ENCODE measurements at places on chromosomes 11 and 22.

GRCh38 chr22:29265929-29266328, 1.9 kb downstream of the RHBDD3 start:
- no peak for DNase-seq

DNA sequence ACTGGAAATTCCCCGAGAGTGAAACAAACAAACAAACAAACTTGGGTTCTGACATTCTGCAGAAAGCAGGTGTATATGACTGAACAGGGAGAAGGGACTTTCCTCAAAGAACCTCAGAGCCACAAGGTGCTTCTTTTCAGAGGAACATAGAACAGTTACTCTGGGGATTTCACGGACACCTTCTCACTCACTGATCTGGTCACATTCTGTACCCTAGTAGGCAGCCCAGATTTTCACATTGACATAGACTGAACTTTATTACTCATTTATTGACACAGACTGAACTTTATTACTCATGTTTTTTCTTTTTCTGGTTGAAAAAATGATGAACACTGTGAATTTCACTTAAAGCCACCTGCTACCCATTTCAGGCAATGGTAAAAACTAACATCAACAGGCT, 263.0 kb downstream of the OPCML start:
- DNase-seq: no peak

- peak; percentile 29 for DNase-seq
Measured at GRCh38 chr22:46614025-46614931, 5.9 kb upstream of the GRAMD4 start.

DNA sequence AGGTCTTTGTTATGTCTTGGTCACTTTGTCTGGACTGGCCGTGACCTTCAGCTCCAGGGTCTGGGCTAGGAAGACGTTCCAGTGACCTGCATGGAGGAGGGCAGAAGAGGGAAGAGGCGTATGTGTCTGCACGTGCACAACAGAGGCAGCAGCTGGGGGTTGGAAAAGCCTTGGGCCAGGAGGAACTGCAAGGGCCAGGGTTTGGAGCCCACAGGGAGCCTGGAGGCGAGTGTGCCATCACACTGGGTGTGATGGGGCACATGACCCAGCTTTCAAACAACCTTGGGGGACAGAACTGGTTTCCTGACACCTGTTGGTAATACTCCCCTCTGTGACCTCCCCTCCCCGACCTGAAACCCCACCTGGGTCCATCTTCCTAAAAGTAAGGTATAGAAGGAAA, 34.7 kb downstream of the CHRDL2 start:
- no peak for DNase-seq

GRCh38 chr11:74866557-74866956, 82.3 kb downstream of the XRRA1 start:
- no peak for DNase-seq

- DNase-seq: no peak
Measured at GRCh38 chr11:71946144-71946571, 17.3 kb downstream of the RNF121 start.

- DNase-seq: no peak
Measured at GRCh38 chr11:63849691-63850090, 10.8 kb downstream of the MARK2 start.

DNA sequence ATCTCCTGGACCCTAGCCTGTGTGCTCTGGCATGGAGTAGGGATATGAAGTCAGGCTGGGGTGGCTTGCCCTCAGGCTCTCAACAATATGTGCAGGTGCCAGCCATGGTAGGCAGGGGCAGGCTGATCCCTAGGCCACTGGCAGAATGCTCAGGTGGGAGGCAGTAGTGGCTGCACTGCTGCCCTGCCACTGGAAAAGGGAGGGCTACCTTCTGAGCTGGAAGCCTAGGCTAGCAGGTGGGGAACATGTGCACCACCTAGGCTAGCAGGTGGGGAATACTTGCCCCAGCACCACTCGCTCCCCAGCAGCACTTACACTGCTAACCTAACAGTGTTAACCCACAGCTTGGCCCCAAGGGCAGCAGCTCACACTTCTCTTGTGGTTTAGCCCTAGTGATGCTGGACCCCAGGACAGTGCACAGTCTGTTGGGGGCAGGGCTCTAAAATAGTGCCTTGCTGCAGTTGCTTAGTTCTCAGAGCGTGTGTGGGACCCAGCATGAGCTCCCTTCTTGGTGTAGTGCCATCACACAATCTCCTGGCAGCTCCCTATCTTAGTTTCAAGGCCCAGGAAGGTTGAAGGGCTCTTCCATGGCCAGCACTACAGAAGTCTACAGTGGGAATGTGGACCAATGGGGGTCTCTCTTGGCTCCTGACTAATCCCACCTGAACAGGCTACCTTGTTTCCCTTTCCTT, 130.8 kb downstream of the FCHSD2 start:
- DNase-seq: no peak

- no peak for DNase-seq
Measured at GRCh38 chr11:28899706-28900105, 791.5 kb downstream of the METTL15 start.

GRCh38 chr11:69641681-69642548, 959 bp downstream of the CCND1 start:
- no peak for DNase-seq

- DNase-seq: no peak
Measured at GRCh38 chr11:70505331-70505731, 107.0 kb downstream of the CTTN start.

GRCh38 chr22:37417677-37418348, 9.5 kb downstream of the ELFN2 start:
- DNase-seq: no peak

GRCh38 chr11:45777127-45777969, 27.6 kb upstream of the SLC35C1 start:
- DNase-seq: no peak

- DNase-seq: no peak
Measured at GRCh38 chr11:62669420-62670161, 1.9 kb upstream of the UQCC3 start.

GRCh38 chr11:44999068-44999467, 48.4 kb upstream of the TP53I11 start:
- no peak for DNase-seq

DNA sequence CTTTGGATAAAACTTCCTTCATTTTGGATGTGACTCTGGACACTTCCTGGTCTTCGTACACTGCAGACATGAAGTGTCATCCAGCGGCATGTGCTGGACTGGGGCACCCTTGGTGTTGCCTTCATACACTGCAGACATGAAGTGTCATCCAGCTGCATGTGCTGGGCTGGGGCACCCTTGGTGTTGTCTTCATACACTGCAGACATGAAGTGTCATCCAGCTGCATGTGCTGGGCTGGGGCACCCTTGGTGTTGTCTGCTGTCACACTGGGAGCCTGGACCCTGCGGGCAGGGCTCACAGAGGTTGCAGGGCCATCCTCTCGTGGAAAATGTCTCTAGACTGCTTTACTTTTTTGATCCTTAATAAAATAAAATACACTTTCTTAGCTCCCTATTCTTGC, 771.4 kb downstream of the BRD1 start:
- DNase-seq: no peak

DNA sequence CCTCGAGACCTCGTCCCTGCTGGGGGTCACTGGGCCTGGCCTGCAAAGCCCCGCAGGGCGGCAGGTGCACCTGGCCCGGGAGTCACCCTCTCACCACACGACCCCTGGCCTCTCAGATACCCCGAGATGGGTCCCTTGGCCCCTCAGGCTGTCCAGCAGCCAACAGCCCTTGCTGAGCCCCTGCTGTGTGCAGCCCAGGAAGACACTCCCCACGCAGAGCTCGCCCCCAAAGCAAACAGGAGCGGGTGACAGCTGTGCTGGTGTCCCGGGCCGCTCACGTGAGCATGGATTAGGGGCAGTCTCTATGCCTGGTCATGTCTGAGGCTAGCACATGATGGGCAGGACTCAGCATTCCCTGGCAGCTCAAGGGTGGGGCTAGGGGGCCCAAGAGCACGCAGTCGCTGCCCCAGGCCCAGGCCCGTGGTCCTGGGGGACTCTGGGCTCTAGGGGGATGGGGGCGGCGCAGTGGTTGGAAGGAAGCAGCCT, 31.3 kb downstream of the WNT7B start:
- no peak for DNase-seq

DNA sequence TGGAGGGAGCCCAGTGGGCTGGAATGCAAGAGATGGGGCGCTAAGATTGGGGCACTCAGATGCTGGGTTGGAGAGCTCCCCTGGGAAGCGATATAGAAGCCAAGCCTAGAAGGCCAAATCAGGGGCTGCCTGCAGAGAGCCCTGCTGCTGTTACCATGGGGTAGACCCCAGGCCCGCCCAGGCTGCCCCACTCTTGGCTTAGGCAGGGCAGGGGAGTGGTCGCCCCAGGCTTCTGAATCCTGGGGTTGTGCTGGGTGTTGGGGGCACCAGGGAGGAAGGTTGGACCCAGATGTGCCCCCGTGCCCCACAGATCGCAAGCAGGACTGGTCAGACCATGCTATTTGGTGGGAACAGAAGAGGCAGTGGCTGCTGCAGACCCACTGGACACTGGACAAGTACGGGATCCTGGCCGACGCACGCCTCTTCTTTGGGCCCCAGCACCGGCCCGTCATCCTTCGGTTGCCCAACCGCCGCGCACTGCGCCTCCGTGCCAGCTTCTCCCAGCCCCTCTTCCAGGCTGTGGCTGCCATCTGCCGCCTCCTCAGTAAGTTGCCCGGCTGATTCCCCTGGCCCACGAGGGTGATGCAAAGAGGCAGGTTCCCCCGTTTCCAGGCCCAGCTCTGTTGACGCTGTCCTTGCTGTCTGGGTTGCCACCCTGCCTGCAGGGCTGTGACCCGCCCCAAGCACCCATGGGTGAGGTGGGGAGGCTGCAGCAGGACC, 3.9 kb downstream of the FERMT3 start:
- no peak for DNase-seq

GRCh38 chr11:15145615-15146014, 30.9 kb downstream of the INSC start:
- no peak for DNase-seq

DNA sequence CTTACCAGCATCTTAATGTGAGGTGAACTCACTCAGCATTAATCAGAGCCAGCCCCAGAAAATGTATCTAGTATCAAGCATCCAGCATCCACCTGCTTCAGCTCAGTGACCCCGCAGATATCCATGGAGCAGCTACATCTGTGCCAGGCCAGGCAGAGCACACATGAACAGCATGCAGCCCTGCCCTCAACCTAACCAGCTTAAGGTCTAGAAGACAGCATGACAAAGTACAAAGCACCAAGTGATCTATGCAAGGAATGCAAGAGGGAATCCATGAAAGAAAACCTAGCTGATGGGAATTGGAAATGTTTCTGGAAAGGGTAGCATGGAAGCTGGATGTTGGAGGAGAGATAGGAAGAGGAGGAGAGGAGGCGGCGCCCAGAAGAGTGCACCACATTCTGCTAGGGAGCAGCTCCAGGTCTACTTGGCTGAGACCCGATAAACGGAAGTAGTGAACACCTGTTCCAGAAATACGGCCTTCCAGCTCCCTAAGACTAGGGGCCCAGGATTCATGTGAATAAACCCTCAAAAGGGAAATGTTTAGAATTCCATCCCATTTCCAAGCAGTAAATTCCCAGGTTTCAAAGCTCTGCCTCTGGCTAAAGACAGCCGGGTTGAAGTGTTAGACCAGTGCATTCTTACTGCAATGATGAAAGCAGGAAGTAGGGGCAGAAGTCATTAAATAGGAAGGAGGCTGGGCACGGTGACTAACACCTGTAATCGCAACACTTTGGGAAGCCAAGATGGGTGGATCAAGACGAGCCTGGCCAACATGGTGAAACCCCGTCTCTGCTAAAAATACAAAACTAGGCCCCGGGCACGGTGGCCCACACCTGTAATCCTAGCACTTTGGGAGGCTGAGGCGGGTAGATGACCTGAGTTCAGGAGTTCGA, 23.5 kb upstream of the L3MBTL2 start:
- DNase-seq: no peak

DNA sequence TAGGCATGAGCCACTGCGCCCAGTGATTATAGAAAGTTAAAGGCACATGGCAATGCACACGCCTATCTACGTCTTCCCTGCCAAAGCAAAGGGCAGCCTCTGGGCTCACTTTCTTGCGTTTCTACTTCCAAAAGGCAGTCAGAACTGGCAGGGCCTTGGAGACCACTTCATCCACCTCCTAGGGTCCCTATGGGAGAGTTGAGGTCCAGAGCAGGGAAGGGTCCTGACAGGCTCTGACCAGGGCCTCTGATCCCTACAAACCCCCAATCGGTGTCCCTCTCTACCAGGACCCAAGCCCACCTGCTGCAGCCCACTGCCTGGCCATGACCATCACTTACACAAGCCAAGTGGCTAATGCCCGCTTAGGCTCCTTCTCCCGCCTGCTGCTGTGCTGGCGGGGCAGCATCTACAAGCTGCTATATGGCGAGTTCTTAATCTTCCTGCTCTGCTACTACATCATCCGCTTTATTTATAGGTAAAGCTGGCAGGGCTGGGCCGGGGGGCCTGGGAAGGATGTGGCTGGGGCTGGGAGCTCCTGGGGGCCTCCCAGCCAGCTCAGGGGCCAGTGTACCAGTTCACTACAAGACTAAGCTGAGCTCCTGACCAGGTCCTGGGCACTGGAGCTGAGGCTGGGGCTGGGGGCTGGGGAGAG, 1.5 kb downstream of the BEST1 start:
- no peak for DNase-seq

GRCh38 chr11:62536301-62536957, 10.2 kb downstream of the AHNAK start:
- DNase-seq: no peak

DNA sequence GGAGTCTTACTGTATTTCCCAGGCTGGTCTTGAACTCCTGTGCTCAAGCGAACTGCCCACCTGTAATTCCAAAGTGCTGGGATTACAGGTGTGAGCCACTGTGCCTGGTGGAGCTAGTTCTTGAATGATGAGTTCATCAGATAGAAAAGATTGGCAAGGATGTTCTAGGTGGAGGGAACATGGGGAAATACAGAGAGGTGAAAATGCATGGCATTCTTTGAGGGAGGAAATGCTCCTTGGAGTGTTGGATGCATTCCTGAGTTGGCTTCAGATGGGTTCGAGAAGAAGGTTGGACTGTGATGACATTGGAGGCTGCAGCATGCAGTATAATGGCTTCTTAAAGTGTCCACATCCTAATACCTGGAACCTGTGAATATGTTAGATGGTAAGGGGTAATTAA, 4.4 kb downstream of the DDX10 start:
- DNase-seq: no peak

DNA sequence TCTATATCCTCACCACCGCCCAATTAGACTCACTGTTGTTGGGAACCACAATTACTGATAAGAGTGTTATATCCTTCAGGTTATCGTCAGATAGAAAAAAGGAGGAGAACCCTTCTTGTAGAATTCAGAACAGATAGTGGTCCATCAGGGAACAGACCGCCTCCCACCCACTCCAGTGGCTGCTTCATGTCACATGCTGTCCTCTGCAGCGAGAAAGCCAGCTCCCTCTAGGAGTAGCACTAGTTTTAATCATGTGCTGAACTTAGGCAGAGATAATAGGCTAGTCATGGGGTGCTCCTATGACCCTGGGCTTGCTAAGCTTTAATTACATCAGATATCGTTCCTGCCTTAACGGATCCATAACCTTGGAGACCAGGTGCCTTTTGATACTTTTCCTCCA, 51.5 kb upstream of the RAB1B start:
- no peak for DNase-seq
